ENCODE measurements at places on chromosomes 16 and 17. TPM values are rescaled to one million over a fixed set of nuclear protein-coding genes. Genes with fewer than 3 reads are reported as not detected.

MAFG gene
- 1.6 TPM for polyA plus RNA-seq

SEPTIN1 gene
- 161 TPM for polyA plus RNA-seq

CHST4 gene
- polyA plus RNA-seq, result not detected

SNAI3 gene
- 12.3 TPM for polyA plus RNA-seq

MAP1LC3B gene
- 141 TPM for polyA plus RNA-seq

NFATC2IP gene
- polyA plus RNA-seq, result 29.6 TPM

AOC2 gene
- not detected for polyA plus RNA-seq

SPNS2 gene
- polyA plus RNA-seq, result not detected

KAT8 gene
- 69.5 TPM for polyA plus RNA-seq

FOXF1 gene
- not detected for polyA plus RNA-seq

SHCBP1 gene
- 1.6 TPM for polyA plus RNA-seq

SLFN14 gene
- not detected for polyA plus RNA-seq

KRT28 gene
- not detected for polyA plus RNA-seq

SLC5A11 gene
- 0.13 TPM for polyA plus RNA-seq

MNT gene
- polyA plus RNA-seq, result 1.6 TPM

ANKRD40 gene
- 4.5 TPM for polyA plus RNA-seq

TSC2 gene
- 30.3 TPM for polyA plus RNA-seq

MPP2 gene
- polyA plus RNA-seq, result 0.18 TPM

SLC38A8 gene
- not detected for polyA plus RNA-seq

HSPB9 gene
- polyA plus RNA-seq, result 0.15 TPM

KRT17 gene
- polyA plus RNA-seq, result not detected

OSGIN1 gene
- 0.46 TPM for polyA plus RNA-seq

MYH2 gene
- polyA plus RNA-seq, result not detected

GAST gene
- polyA plus RNA-seq, result not detected

SMG6 gene
- 5.9 TPM for polyA plus RNA-seq

ATP2A1 gene
- not detected for polyA plus RNA-seq

CHD9NB gene
- polyA plus RNA-seq, result not detected

CTRB2 gene
- not detected for polyA plus RNA-seq

GALK1 gene
- 18.6 TPM for polyA plus RNA-seq

WNT9B gene
- polyA plus RNA-seq, result not detected

Measured in IgD-negative memory B cell (primary cell).